ENCODE measurements at places on chromosomes 11 and 22.
A peak's percentile ranks its signal among the peaks of the same experiment; 100 is the strongest.

DNA sequence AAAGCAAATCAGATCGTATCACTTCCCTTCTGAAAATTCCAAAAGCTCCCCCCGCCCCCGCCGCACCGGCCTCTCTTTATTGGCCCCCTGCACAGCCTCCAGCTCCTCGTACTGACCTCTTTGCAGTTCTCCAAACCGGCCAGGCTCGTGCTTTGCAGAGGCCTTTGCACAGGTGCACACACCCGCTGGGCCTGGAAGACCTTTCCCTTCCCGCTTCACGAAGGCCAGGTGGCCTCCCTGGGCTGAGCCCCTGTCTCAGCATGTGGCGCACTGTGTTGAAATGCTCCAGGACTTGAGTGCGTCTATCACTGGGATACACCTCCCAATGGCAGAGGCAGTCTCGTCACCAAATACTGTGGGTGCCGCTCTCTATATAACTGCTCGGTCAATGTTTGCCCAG, 13.2 kb upstream of the ADA2 start:
- DNase-seq: no peak

GRCh38 chr11:125593114-125593820, 615 bp downstream of the STT3A start:
- DNase-seq: no peak

GRCh38 chr11:5690216-5690615, 626 bp downstream of the TRIM22 start:
- no peak for DNase-seq

DNA sequence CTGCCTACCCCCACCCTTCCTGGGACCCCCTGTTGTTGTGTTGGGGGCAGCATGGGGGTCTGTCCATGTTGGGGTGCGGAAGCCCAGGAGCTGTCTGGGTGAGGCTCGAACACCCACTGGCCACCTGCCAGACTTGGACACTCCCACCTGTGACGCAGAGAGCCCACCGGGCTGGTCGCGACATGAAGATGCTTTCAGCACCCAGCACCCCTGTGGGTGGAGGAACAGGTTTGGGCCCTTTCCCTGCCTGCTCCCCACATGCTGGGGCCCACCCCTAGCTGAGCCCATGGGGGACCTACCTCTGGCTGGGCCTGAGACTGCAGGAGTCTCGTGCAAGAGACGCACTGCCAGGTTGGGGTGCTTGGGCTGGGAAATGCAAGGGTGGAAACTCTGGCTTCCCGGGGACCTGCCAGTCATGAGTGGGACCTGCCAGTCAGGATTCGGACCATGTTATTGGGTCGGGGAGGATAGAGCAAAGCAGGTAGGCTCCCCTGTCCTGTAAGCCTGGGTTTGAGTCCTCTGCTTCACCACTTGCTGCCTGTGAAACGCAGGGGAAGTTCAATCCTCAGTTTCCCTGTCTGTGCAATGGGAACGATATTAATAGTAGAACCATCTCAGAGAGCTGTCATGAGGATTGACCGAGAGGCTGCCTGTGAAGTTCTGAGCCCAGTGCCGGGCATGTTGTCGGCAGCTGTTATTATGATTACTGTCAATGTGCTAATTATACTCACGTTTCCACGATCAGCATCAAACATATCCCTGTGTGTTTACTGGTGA, 24.1 kb downstream of the KIAA1671 start:
- no peak for DNase-seq

- no peak for DNase-seq
Observed at GRCh38 chr11:108593923-108594434, 411 bp upstream of the EXPH5 start.

DNA sequence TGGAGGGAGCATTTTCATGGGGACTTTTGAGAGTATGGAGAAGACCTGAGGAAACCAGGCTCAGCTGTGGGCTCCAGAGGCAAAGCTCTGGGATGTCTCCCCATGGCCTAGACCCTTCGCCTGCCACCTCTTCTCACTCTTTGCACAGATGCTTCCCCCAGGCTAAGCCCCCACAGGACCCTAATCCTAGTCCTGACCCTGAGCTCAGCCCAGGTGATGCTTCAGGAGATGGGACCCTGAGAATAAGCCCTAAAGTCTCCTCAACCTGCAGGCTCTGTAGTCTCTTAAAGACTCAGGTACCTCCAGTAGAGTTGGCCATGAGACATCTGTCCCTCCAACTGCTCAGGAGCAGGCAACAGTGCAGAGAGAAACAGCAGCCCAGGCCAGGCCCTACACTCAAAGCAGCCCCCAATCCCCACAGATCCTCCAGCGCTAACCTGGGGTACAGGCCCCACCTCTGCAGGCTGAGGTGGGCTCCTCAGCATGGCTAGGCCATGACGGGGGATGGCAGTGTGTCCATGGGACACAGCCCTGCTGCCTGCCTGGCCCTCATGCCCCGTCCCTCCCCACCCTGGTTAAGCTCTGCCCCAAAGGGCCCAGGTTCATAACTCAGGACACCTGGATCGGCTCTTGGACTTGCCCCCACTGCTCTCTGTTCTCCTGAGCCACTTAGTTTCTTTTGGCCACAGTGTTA, 39.4 kb downstream of the GGTLC2 start:
- no peak for DNase-seq

GRCh38 chr11:118200497-118200896, 24.1 kb upstream of the SCN2B start:
- no peak for DNase-seq

- DNase-seq: no peak
Observed at GRCh38 chr11:10305262-10305963, 540 bp downstream of the ADM start.

DNA sequence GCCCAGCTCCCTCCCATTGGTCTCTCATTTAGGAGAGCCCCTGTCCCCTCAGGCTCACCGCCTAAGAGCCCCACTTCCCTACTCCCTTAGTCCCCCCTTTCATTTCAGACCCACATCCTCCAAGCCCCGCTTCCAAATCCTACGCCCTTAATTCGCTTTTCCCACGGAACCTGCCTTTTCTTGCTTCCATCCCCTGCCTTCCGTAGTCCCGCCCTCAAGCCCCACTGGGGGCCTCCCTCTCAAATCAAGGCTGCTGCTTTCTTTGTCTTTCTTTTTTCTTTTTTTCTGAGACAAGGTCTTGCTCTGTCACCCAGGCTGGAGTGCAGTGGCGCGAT, 396 bp downstream of the CCDC157 start:
- no peak for DNase-seq

GRCh38 chr11:8712506-8712905, 29.9 kb downstream of the RPL27A start:
- DNase-seq: no peak

DNA sequence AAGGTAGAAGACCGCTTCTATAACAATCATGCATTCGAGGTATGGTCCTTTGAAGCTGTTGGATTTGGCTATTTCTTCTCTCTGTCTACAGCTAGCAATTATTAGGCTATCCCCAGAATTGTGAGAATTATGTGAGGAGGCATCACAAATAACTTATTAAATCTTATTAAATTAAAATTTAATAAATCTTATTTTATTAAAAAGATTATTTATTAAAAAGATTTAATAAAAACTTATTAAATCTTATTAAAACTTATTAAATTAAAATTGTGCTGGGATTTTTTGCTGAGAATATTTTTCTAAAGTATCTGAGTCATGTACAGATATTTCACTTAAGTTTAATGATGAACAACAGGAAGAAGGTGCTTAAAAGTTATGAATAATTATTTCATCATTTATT, 7.7 kb downstream of the SPA17 start:
- DNase-seq: no peak

DNA sequence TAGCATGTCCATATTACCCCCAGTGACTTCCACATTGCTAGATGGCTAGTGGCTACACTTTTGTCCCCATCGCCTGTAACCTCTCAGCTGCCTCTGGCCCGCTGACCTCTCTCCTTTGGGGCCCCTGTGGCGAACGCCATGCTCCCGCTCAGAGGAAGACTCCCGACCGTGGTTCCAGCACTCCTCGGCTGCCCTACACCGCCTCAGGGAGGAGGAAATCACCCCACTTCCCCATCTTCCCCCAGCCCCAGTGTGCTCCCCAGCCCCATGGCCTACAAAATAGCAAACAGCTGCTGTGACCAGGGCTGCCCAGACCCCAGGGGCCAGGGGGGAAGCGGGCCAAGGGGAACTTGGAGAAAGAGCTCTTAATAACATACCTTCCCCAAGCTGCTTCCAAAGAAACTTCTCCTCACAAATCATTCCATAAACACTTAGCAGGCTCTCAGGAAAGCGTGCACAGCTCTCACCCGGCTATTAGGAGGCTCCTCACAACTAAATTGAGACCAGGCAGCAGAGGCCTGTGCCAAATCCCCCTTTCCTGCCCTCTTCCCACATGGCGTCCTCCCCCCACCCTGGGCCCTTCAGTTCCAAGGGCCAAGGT, 63.5 kb upstream of the WNT11 start:
- no peak for DNase-seq

DNA sequence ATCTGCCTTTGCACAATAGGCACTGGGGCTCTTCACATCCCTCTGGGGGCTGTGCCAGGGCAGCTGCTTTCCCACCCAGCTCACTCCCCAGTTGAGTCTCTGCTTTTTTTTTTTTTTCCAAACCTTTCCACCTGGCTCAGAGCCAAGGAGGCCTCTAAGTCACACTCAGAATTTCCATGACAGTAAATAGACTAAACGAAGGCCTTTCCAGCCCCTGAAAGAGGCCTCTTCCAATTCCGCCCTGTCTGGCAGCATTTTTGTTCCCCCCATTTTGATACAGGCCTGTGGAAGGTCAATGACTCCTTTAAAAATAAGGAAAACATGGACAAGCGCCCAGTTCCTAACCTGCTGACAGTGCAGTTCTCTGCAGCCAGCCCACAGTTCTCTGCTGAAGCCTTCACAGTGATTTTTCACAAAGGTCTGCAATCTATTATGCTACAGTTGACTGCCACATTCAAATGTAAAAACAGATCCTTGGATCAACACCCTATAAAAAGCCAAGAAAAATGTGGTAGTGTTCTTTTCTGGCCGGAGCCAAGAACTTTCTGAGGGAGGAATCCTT, 107.5 kb upstream of the SESN3 start:
- no peak for DNase-seq

- DNase-seq: no peak
Observed at GRCh38 chr11:69010964-69011623, 2.0 kb downstream of the MRGPRF start.

DNA sequence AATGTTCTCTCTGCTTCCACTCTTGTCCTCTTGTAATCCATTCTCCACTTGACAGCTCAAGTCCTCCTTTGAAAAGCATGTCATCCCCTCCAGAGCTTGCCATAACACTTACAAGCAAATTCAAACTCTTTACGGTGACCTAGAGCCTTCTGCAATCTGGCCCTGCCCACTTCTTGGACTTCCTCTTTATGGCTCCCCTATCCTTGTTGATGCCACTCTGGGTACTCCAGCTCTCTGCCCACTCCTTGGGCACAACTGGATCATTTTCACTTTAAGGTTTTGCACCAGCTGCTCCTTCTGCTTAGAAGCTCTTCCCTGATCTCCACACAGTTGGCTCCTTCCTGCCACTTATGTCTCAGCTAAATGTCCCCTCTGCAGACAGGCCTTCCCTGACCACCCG, 217.9 kb downstream of the DSCAML1 start:
- no peak for DNase-seq

DNA sequence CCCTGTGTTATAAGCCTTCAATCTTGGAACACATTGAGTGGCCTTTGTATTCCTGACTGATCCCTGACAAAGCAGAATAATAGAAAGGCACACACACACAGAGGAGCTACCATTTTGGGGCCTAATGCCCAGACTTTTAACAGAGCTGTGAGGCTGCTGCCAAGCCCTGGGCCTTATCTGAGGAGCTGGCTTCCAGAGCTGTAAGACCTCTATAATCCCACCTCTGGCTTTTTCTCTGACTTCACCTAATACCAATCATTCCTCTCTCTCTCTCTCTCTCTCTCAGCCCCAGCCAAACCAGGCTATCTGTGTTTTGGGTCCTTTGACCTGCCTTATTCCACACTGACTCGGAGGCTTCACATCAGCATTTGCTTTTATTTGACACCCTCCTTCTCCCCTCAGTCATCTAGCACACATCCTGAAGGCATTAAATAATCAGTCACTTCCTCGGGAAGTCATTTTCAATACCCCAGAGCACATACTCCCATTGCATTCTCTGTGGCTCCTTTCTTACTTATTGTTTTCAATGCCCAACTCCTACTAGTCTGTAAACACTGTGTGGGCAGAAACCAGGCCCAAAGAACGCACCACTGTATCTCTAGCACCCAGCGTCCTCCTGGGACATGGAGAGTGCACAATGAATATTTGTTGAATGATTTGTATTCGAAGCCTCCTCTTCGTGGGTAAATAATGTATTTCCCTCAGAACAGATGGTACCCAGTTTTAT, 21.2 kb upstream of the TRIM44 start:
- no peak for DNase-seq

DNA sequence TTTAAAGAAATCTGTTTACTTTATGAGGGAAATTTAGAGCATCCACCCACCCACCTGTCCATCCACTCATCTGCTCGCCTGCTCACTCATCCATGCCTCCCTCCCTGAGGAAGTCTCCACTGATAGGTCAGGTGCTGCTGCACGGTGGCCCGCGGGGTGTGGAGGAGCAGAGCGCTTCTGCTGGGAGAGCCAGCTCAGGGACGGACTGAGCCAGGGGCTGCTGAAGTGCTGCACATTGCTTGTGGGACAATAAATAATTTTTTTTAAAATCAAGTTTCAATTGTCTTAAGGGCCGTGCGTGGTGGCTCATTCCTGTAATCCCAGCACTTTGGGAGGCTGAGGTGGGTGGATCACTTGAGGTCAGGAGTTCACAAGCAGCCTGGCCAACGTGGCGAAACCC, 148.9 kb downstream of the TBC1D22A start:
- no peak for DNase-seq

DNA sequence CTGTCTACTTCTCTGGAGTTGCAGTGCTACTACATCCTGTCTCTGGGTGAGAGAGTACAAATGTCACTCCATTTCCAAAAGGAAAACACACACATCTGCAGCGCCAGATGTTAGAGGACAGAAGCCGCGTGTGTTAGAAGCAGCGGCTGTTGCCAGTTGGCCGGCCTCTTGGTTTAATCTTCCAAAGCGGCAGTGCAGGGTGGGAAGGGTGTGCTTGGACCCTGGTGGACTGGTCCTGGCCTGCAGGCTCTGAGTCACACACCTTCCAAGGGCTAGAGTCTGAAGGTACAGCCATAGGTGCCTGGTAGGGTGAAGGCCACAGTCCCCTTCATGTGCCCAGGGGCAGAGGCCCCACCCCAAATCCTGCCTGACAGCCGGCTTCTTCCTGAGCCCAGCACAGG, 99.8 kb downstream of the CTTN start:
- DNase-seq: no peak

DNA sequence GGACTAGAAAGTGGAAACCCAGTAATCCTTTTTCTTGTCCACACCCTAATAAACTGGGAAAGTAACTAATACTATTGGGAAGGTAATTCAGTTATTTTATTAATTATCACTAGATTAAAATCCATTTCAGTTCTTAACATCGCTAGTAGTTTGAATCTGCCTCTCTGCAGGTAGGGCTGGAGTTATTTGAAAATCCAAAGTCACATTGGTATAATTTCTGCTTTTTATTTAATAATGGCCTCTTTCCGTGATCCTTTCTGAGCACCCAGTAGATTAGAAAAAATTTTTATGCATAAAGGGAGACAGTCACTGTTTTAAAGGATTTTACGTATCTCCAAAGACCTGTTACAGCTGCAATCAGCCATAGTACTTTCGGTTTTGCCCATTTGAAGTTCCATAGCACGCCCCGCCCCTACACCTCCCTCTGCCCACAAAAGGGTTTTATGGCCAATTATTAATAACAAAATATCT, 605 bp upstream of the COPB1 start:
- DNase-seq: peak; percentile 84
